Caco-2 (cell line): ENCODE measurements at places on chromosomes 7 and 10. TPM values are rescaled to one million over a fixed set of nuclear protein-coding genes. Genes with fewer than 3 reads are reported as not detected.

TAF3 gene
- 28.9 and 30.6 TPM in 2 replicates for total RNA-seq

HSPB1 gene
- 82.1 and 89.1 TPM in 2 replicates for total RNA-seq

TSPAN33 gene
- total RNA-seq = 2.6 and 4.5 TPM in 2 replicates

FGFBP3 gene
- total RNA-seq = 3.3 and 3.6 TPM in 2 replicates

CFAP70 gene
- total RNA-seq = 0.26 and 0.39 TPM in 2 replicates

TMEM213 gene
- total RNA-seq = not detected in 2 replicates

HOXA6 gene
- 5.6 and 8.1 TPM in 2 replicates for total RNA-seq

LRRD1 gene
- not detected in 2 replicates for total RNA-seq

ZNF92 gene
- total RNA-seq = 16.0 and 18.0 TPM in 2 replicates

UPK3BL2 gene
- total RNA-seq = 9.3 and 11.2 TPM in 2 replicates

HTR7 gene
- not detected in 2 replicates for total RNA-seq
